Activated CD8-positive, alpha-beta memory T cell treated with anti-CD3 and anti-CD28 coated beads, Interleukin-2, amount 10 ng/mL, durations not matched to agents 7 days and 5 days (primary cell): ENCODE measurements at places on chromosomes 6 and 20. TPM values are rescaled to one million over a fixed set of nuclear protein-coding genes. Genes with fewer than 3 reads are reported as not detected.

- no peaks in the 10 kb centered on the region for H3K4me1 ChIP-seq
- DNase-seq, result no peak
- H3K4me3 ChIP-seq, result no peak overlapping the region
- H3K36me3 ChIP-seq, result no peaks in the 10 kb centered on the region
- no peak overlapping the region for H3K27ac ChIP-seq
These were observed 18.5 kb downstream of the RPS12 start for GRCh38 chr6:132832891-132833290.

GRCh38 chr6:2695454-2696095 lies 55.1 kb downstream of the MYLK4 start:
- no peaks in the 10 kb centered on the region for H3K36me3 ChIP-seq
- no peak overlapping the region for H3K4me3 ChIP-seq
- no peak for DNase-seq
- no peak overlapping the region for H3K27ac ChIP-seq
- H3K27me3 ChIP-seq, result peaks cover 24% of the 10 kb centered on the region

- no peaks in the 10 kb centered on the region for H3K36me3 ChIP-seq
- DNase-seq, result no peak
- no peaks in the 10 kb centered on the region for H3K4me1 ChIP-seq
- H3K27ac ChIP-seq, result no peak overlapping the region
These were observed 54.2 kb downstream of the WDR27 start for GRCh38 chr6:169647637-169648036.

DNA sequence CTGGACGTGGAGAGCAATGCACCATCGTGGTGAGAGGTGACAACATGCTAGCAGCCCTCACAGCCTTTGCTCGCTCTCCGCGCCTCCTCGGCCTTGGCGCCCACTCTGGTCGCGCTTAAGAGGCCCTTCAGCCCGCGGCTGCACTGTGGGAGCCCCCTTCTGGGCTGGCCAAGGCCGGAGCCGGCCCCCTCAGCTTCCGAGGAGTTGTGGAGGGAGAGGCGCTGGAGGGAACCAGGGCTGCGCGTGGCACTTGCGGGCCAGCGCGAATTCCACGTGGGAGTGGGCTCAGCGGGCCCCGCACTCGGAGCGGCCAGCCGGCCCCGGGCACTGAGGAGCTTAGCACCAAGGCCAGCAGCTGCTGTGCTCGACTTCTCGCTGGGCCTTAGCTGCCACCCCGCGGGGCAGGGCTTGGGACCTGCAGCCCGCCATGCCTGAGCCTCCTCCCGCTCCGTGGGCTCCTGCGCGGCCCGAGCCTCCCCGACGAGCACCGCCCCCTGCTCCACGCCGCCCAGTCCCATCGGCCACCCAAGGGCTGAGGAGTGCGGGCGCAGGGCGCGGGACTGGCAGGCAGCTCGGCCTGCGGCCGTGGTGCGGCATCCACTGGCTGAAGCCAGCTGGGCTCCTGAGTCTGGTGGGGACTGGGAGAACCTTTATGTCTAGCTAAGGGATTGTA lies 3.8 kb downstream of the GPX6 start:
- H3K4me1 ChIP-seq, result peaks cover 7% of the 10 kb centered on the region
- DNase-seq, result no peak
- no peak overlapping the region for H3K27ac ChIP-seq
- H3K36me3 ChIP-seq, result no peaks in the 10 kb centered on the region

EBF4 gene
- 3.1 TPM for total RNA-seq

DNA sequence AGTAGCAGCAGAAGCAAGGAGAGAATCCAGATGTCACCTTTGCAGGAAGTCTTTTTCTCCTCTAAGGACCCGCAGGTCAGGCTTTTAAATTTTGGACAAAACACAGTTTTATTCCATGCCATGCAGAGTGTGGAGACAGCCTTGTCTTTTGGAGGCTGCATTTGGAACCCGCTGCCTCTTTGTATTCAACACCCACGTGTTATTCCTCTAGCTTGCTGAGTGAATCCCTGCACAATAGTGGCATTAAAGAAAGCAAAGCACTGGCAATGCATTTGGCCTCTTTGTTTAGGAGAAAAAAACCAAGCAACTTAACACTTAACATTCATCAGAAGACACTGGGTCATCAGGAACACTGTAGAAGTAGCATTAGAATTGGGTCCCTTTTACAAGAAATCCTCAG lies 43.5 kb downstream of the TFAP2B start:
- no peak overlapping the region for H3K4me3 ChIP-seq
- H3K27me3 ChIP-seq, result no peaks in the 10 kb centered on the region
- DNase-seq, result no peak
- no peak overlapping the region for H3K27ac ChIP-seq
- H3K36me3 ChIP-seq, result no peaks in the 10 kb centered on the region

GRCh38 chr20:50328996-50329898 lies 138.6 kb downstream of the CEBPB start:
- no peak for DNase-seq
- no peak overlapping the region for H3K27ac ChIP-seq
- H3K4me1 ChIP-seq, result no peaks in the 10 kb centered on the region
- no peak overlapping the region for H3K4me3 ChIP-seq
- peaks cover 8% of the 10 kb centered on the region for H3K36me3 ChIP-seq
